ENCODE measurements at places on chromosomes 6 and 20.

GRCh38 chr20:12317433-12317832 lies 399.7 kb downstream of the BTBD3 start:
- no peak for DNase-seq

GRCh38 chr6:147017153-147017552 lies 187.1 kb upstream of the STXBP5 start:
- no peak for DNase-seq

GRCh38 chr6:29447670-29448069 lies 8.6 kb downstream of the OR10C1 start:
- no peak for DNase-seq

DNA sequence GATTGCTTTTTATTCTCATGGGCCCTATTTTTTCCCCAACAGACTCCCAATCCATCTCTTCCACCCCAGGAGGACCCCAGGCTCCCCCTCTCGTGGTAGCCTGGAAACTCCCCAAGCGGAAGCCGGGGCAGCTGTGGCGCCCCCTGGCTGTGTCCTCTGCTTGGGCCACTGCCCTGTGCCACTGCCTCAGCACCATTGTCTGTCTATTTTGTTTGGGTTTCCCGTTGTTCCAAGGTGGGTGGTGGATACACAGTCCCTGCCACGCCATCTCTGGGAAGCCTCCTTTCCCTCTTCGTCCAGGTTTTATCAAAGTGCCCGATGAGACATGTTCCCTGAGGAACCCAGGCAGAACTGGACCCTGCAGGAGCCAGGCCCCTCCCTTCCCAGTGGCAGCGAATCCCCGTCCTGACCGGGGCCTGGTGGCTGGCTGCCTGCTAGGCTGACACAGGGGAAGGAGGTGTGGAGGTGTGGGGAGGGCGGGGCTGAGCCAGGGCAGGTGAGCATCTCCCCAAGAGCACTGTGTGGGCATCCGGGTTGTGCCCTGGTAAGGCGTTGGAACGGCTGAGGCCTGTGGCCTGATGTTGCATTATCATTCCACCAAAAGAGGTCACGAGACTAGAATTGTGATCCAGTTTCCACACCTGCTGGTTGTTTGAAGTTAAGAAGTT lies 228.2 kb downstream of the CDH4 start:
- DNase-seq: no peak

DNA sequence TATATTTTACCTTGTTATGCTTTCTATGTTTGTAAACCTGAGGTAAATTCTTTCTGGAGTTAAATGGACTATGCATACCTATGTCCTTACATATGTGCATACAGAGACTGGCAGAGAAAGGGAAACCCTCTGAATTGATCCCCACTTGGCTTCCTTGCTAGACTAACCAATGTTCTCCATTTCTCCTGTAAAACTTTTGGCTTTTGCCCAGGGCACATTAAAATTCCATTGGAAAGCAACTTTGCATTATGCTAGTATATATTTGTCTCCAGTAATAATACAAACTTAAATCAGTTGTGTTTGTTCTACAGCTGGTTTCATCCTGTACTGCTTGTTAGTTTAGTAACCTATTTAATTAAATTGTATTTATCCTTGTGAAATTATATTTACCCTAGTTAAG lies 646.0 kb upstream of the MARCKS start:
- DNase-seq: no peak

- no peak for DNase-seq
These were observed 5.7 kb downstream of the THBS2 start for GRCh38 chr6:169247991-169248390.

- no peak for DNase-seq
These were observed 94.4 kb downstream of the MYO6 start for GRCh38 chr6:75843396-75843795.

- no peak for DNase-seq
These were observed 73.3 kb downstream of the METTL24 start for GRCh38 chr6:110284855-110285254.

DNA sequence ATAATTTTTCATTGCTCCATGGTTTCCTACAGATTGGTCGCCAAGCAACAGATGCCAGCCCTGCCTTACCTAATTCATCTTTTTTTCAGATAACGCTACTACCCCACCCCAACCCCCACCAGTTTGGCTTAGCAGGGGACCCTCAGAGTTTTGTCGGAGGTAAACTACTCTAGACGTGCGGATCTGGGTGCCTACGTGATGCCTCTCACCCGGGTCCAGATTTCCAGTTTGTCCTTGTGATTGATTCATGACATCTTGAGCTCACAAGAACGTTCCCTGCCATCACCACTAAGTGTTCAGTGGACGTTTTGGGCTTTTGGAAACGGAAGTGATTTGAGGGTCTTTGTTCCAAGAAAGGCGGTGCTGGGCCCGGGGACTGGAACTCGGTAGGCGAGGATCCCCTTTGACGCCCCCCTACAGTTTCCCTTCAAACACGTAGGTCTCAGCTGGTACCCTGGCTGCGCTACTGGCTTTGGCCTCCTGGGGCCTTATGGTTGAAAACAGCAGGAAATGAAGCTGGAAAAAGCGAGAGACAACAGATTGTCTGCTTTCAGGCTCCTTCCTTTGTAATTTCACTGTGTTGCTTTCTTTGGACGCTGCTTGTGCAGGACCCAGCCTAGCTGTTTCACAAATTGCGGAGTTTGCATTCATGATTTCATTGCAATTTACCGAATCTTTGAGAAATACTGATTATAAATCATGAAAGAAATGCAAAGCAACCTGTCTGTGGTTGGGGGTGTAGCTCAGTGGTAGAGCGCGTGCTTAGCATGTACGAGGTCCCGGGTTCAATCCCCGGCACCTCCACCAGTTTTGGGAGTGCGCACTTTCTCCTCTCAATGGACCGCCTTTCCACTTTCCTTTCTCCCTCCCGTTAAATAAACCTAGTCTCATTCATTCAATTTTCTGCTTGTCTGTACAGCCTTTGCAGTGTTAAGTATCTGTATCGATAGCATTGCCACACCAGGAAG lies 81.0 kb downstream of the GPX5 start:
- peak; percentile 94 for DNase-seq

- no peak for DNase-seq
These were observed 7.5 kb upstream of the FOXC1 start for GRCh38 chr6:1602049-1602713.

- DNase-seq: no peak
These were observed 78.7 kb upstream of the TMEM30A start for GRCh38 chr6:75363304-75363703.

- DNase-seq: peak; percentile 64
These were observed 900 bp downstream of the BCLAF1 start for GRCh38 chr6:136288566-136289326.

GRCh38 chr6:12233693-12234571 lies 56.2 kb upstream of the EDN1 start:
- peak; percentile 26 for DNase-seq

DNA sequence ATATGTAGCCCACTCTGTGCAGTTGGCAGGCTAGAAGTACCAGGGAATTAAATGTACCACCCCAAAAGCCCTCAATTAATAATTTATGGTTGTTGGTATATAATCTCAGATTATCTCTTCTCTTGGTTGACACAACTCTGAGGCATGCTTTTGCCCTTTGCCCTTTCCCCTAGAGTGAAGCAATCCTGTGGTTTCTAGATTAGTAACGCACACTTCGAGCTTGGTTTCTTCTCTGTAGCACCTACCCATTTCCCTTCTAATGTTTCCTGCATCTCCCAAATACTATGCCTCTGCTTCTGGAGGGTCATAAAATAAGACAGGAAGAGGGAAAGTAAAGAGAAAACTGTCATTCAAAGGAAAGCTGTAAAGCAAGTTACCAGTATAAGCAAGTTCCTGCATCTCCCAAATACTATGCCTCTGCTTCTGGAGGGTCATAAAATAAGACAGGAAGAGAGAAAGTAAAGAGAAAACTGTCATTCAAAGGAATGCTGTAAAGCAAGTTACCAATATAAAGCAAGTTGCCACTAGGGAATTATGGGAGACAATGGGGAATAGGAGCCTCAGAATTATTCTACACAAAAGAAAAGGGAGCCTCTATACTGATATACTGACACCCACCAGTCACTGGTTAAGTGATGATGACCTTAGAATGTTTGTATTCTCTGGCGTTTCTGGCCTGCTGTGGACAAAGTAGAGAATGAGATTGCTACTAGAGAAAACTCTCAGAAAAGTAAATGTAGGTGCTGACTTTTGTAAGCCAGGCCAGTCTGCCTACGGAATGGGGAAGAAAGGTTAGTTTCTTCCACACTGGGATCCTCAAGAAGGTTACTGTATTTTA lies 862.6 kb upstream of the MAN1A1 start:
- no peak for DNase-seq

DNA sequence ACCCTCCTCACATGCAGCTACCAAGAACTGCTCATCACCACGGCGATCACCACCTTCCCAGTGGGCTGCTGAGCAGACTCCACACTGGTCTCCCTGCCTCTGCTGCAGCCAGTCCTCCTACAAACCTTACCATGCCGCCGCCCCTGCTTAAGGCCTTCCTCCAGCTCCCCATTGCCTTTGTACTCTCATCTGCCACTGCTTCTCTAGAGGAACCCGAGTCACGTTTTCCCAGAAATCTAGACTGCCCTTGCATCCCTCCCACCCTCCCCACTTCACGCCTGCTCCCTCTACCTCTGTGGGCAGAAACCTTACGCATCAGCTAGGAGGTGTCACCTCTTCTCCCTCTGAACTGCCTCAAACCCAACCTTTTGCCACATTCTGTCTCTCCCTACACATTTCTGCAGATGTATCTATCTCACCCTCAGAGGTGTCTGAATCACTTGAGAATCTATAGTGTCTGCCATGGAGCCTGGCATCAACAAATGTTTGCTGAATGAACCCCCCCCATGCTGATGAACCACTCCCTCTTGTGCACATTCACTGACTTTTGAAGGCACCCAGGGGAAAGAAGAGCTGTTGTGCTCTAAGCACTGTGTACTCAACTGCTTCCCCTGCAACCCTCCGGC lies 4.3 kb downstream of the E2F1 start:
- no peak for DNase-seq

All from NCI-H1105 (cell line).